ENCODE measurements at places on chromosomes 4 and X.

GRCh38 chr4:110702326-110702725 is 79.4 kb upstream of the PITX2 start:
- DNase-seq: no peak

GRCh38 chr4:20254511-20255250 is 3.0 kb downstream of the SLIT2 start:
- DNase-seq: no peak

- no peak for DNase-seq
These were observed 529.4 kb upstream of the ATOH1 start for GRCh38 chr4:93299118-93299517.

- no peak for DNase-seq
These were observed 120.9 kb upstream of the GRID2 start for GRCh38 chr4:92182736-92183407.

DNA sequence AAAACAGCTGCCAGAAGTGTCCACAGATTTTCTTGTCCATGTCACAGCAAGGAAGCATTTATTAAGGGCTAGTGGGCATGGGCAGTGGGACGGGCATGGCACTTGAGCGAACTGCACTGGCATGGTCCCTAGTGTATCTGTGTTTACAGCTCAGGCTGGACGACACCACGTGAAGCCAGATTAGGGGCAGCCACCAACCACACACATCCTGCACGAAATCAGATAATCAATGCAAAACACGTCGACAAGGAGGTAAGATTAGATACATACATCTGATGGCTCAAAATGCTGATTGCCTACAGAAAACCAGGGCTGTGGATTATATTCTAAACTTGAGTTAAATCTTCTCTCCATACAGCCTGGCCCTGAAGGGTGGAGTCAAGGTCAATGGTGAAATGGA is 103.8 kb upstream of the ATP6AP2 start:
- no peak for DNase-seq

DNA sequence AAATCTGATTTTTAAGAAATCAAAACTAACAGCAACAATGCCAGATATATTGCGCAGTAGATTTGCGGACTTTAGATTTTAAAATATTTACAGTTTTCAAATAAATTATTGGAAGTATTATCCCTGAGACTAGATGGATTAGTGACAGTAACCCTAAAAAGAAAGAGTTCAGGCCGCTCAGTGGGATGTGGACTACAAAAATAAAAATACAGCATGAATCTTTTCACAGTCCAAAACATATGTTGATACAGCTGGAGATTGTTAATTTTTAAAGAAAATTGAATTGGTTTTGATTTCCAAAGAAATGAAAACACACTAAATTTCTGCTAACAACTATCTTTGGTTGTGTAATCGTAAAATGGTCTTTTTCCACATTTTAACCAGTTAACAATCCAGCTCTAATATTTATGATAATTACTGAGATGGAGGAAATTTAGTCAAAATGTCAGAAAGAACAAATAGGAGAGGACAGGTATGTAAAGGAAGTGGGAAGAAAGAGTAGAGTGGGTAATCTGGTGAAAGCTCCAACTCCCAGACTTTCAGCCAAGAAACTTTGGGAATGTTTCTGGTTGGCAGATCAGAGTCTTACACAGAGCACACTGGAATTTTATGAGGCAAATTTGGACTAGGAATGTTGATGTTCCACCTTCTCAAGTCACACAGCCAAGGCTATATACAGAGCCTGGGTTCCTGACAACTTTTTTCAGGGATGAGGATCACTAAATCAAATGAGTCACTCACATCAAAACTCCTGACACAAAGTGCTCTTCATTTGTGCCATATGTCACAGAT is 15.1 kb downstream of the C4orf36 start:
- DNase-seq: no peak

Data from NCI-H1694 (cell line).